ENCODE measurements at places on chromosomes 4 and X.

- H3K27ac ChIP-seq = no peak overlapping the region
- H3K27me3 ChIP-seq = no peaks in the 10 kb centered on the region
- DNase-seq = no peak
- no peaks in the 10 kb centered on the region for H3K4me1 ChIP-seq
- no peak overlapping the region for H3K4me3 ChIP-seq
- H3K36me3 ChIP-seq = no peaks in the 10 kb centered on the region
Measured at GRCh38 chr4:86530183-86530582, 63.9 kb upstream of the PTPN13 start.

GRCh38 chr4:96652158-96652557 lies 812.3 kb downstream of the PDHA2 start:
- H3K27ac ChIP-seq = no peak overlapping the region
- no peaks in the 10 kb centered on the region for H3K36me3 ChIP-seq
- H3K4me1 ChIP-seq = no peaks in the 10 kb centered on the region
- no peak for DNase-seq
- H3K27me3 ChIP-seq = no peaks in the 10 kb centered on the region

DNA sequence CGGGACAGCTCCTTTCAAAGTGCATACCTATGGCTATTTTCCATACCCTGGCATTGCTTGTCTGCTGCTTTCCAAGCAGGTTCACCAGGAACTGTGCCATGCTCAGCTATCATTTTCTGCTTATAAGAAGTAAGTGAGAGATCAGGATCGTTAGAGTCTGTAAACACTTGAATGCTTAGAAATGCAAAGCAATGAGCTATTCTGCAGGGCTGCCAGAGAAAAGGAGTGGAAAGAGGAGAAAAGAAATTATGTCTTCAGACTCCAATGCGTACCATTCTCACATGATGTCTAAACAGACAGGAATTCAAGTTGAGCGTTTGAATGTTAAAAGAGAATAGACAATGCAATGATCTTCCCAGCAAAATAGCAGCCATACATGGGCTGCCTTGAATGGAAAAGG lies 245.5 kb upstream of the SLC7A11 start:
- H3K4me3 ChIP-seq = no peak overlapping the region
- no peak overlapping the region for H3K27ac ChIP-seq
- H3K36me3 ChIP-seq = no peaks in the 10 kb centered on the region
- no peaks in the 10 kb centered on the region for H3K27me3 ChIP-seq
- DNase-seq = no peak

DNA sequence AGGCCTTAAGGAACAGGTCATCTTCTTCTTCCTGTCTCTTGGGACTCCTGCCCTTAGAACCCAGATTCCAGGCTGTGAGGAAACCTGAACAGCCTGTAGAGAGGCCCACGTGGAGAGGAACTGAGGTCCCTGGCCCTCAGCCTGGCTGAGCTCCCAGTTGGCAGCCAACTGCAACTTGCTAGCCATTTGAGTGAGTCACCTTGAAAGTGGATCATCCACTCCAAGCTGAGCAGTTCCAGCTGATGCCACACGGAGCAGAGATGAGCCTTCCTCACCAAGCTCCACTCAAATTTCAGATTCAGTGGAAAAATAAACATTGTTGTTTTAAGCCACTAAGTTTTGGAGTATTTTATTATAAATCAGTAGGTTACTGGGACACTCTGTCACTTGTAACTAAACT lies 392.5 kb downstream of the BCOR start:
- H3K36me3 ChIP-seq = no peaks in the 10 kb centered on the region
- DNase-seq = no peak
- no peaks in the 10 kb centered on the region for H3K4me1 ChIP-seq
- H3K27me3 ChIP-seq = no peaks in the 10 kb centered on the region
- no peak overlapping the region for H3K27ac ChIP-seq

GRCh38 chrX:40570346-40571093 lies 10.2 kb upstream of the ATP6AP2 start:
- no peak for DNase-seq
- H3K36me3 ChIP-seq = no peaks in the 10 kb centered on the region
- H3K27ac ChIP-seq = peak overlapping the region; percentile 30
- peak overlapping the region; percentile 28 for H3K4me3 ChIP-seq
- H3K4me1 ChIP-seq = no peaks in the 10 kb centered on the region

DNA sequence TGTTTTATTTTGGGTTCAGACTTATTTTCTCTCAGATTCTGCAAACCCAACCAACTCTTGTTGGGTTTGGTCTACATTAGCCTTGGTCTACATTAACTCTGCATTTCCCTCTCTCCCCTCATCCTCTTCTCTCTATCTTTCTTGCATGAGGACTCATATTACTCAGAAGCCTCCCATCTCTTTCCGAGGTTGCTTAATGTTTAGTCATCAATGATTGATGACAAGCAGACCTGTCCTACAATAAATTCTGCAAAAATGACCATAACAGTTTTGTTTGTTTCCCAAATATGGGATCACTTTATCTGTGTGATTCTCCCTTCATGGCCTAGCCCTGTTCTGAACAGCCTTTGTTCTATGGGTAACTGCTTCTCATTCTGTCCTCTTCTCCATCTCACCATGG lies 75.2 kb downstream of the GABRB1 start:
- no peaks in the 10 kb centered on the region for H3K27me3 ChIP-seq
- no peak overlapping the region for H3K4me3 ChIP-seq
- H3K4me1 ChIP-seq = no peaks in the 10 kb centered on the region
- H3K36me3 ChIP-seq = no peaks in the 10 kb centered on the region
- DNase-seq = no peak

- no peak for DNase-seq
- H3K27me3 ChIP-seq = no peaks in the 10 kb centered on the region
- peak overlapping the region; percentile 34 for H3K27ac ChIP-seq
- H3K4me1 ChIP-seq = peaks cover 14% of the 10 kb centered on the region
Measured at GRCh38 chr4:75698963-75699228, 25.5 kb upstream of the USO1 start.

DNA sequence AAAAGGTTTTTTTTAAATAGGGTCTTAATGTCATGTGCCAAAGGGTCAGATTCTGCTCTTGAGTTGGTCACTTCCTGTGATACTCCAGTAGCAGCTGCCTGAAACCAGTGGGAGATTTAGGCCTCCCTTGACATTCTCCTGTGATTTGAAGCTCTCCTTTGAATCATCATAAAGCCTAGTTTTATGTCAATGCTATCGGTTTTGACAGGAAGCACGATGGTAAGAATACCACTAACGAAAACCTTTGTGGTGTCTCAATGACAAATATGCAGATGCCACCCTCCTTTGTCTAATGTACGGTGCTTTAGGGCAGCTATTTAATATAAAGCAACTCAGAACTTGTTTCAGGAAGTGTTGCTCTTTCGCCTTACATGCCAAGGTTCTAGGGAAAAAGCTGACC lies 44.2 kb downstream of the CCNI start:
- H3K4me3 ChIP-seq = no peak overlapping the region
- H3K27ac ChIP-seq = no peak overlapping the region
- DNase-seq = peak; percentile 15
- H3K27me3 ChIP-seq = no peaks in the 10 kb centered on the region

DNA sequence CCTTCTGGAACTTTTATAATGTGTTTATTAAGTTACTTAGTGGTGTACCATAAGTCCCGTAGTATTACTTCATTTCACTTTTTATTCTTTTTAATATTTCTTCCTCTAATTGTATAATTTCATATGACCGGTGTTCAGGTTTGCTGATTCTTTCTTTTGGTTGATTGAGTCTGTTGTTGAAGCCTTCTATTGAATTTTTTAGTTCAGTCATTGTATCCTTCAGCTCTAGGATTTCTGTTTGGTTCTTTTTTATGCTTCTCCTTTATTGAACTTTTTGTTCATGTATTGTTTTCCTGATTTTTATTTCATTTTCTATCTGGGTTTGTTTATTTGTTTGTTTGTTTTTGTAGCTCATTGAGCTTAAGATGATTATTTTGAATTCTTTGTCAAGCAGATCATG lies 8.8 kb downstream of the CEP44 start:
- DNase-seq = no peak
- no peak overlapping the region for H3K4me3 ChIP-seq
- no peak overlapping the region for H3K27ac ChIP-seq
- H3K27me3 ChIP-seq = no peaks in the 10 kb centered on the region
- no peaks in the 10 kb centered on the region for H3K36me3 ChIP-seq

DNA sequence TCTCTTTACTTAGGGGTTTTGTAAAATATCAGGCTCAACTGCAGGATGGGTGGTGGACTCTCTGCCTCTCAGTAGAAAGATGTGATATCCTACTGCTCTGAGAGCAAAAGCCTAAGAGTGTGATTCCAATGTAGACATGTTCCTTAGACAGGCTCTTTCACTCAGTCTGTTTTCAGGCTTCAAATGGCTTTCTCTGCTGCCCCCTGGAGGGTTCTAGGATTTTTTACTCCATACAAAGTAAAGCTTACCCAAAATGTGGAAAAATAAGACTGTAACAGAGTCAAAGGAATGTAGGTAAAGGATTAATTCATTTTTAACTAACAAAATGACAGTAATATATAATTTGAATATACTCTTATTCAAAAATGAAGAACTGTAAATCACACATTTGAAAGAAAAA lies 32.1 kb downstream of the ZGRF1 start:
- H3K36me3 ChIP-seq = no peaks in the 10 kb centered on the region
- H3K27me3 ChIP-seq = no peaks in the 10 kb centered on the region
- no peak overlapping the region for H3K27ac ChIP-seq
- no peaks in the 10 kb centered on the region for H3K4me1 ChIP-seq
- no peak overlapping the region for H3K4me3 ChIP-seq
- DNase-seq = peak; percentile 32

GRCh38 chrX:124634363-124634762 lies 288.0 kb downstream of the SH2D1A start:
- H3K27me3 ChIP-seq = no peaks in the 10 kb centered on the region
- no peaks in the 10 kb centered on the region for H3K4me1 ChIP-seq
- no peak overlapping the region for H3K4me3 ChIP-seq

DNA sequence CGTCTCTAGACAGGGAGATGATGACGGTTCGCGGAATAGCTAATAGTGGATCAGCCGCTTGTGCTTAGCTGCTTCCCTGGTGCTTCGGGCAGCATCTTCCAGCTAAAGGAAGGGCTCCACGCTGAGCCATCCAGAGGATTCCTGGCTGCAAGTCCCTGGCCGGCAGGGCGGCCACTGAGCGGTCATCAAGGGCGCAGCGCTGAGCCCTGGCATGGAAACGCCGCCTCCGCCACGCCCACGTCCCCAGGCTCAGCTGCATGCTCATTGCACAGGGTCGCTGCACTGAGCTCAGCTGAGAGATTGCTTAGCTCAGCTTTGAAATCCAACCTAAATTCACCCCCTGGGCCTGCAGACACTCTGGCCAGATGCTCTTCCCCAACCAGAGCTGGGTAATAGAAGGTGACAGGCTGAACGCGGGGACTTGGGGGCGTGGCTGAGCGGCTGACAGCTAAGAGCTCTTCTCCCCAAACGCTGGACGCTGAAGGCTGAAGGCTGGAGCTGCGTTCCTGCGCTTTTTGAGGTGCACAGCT lies 118.2 kb upstream of the KIT start:
- H3K4me1 ChIP-seq = no peaks in the 10 kb centered on the region
- H3K27me3 ChIP-seq = no peaks in the 10 kb centered on the region
- no peak for DNase-seq
- no peak overlapping the region for H3K27ac ChIP-seq
- no peak overlapping the region for H3K4me3 ChIP-seq

DNA sequence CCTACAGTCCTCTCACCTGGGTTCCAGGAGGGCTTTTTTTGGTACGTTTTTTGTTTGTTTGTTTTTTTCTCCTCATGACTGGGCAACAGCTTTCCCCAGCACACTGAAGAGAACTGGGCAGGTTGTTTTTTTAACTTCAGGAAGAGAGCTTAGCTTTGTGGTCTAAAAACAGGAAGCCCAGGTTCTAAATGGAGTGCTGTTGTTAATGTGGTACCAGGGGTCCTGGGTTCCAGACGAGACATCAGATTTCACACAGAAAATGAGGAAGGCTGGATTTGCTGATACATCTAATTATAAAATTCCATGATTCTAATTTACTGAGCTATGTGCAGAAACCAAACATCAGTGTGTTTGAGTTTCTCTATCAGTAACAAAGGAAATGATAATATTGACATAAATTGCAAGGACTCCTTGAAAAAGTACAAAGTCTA lies 4.2 kb downstream of the MYOZ2 start:
- H3K27ac ChIP-seq = peak overlapping the region; percentile 5
- peaks cover 36% of the 10 kb centered on the region for H3K4me1 ChIP-seq
- no peaks in the 10 kb centered on the region for H3K36me3 ChIP-seq
- no peak overlapping the region for H3K4me3 ChIP-seq

- no peak overlapping the region for H3K4me3 ChIP-seq
- no peaks in the 10 kb centered on the region for H3K36me3 ChIP-seq
- H3K27ac ChIP-seq = no peak overlapping the region
Measured at GRCh38 chr4:133081246-133081645, 67.8 kb upstream of the PCDH10 start.

Data from CD4-positive, alpha-beta memory T cell (primary cell).